Activated CD4-positive, alpha-beta memory T cell treated with anti-CD3 and anti-CD28 coated beads, Interleukin-2, amount 10 ng/mL, durations not matched to agents 7 days and 5 days (primary cell): ENCODE measurements at places on chromosomes 7 and 10. TPM values are rescaled to one million over a fixed set of nuclear protein-coding genes. Genes with fewer than 3 reads are reported as not detected.
A peak's percentile ranks its signal among the peaks of the same experiment; 100 is the strongest.

Gene NUTM2E
- total RNA-seq: 0.18 TPM

Gene CAV2
- not detected for total RNA-seq

Gene NPTX2
- not detected for total RNA-seq

Gene LLCFC1
- not detected for total RNA-seq

Gene PALD1
- total RNA-seq: 0.15 TPM

Gene CROT
- total RNA-seq: 12.6 TPM

Gene PAPOLB
- total RNA-seq: not detected

Gene FAM204A
- total RNA-seq: 56.5 TPM

- H3K4me3 ChIP-seq: no peak overlapping the region
- H3K27me3 ChIP-seq: peaks cover 15% of the 10 kb centered on the region
- H3K4me1 ChIP-seq: peaks cover 36% of the 10 kb centered on the region
- no peak for DNase-seq
- H3K36me3 ChIP-seq: peaks cover 36% of the 10 kb centered on the region
- peak overlapping the region; percentile 37 for H3K27ac ChIP-seq
These were observed 153.1 kb downstream of the ZNF365 start for GRCh38 chr10:62527019-62527827.

DNA sequence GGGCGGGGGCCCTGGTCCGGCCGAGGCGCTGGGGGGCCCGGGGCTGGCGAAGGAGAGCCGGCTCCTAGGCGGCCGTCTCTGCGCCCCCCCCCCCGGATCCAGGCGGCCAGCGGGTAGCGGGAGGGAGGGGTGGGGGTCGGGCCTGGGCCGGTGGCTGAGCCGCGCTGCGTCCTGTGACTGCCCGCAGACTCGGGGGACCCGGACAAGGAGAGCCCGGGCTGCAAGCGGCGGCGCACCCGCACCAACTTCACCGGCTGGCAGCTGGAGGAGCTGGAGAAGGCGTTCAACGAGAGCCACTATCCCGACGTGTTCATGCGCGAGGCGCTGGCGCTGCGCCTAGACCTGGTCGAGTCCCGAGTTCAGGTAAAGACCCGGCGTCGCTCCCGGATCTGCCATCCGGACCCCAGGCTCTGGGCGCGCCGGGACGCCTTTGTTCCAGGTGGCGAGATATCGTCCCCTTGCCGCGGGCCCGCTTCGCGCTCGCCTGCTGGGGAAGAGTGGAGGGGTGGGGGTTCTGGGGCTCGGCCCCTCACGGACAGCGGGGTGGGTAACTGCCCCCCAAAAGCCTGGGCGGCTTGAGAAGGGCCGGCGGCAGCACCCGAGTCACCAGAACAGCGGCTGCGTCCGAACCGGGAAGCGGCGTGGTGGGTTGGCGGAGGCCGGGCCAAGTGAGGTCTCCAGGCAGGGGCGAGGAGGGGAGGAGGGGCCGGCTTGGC is 819 bp downstream of the UNCX start:
- peaks cover 13% of the 10 kb centered on the region for H3K4me1 ChIP-seq
- no peak overlapping the region for H3K27ac ChIP-seq
- no peak for DNase-seq
- H3K4me3 ChIP-seq: no peak overlapping the region
- peaks cover 54% of the 10 kb centered on the region for H3K27me3 ChIP-seq

DNA sequence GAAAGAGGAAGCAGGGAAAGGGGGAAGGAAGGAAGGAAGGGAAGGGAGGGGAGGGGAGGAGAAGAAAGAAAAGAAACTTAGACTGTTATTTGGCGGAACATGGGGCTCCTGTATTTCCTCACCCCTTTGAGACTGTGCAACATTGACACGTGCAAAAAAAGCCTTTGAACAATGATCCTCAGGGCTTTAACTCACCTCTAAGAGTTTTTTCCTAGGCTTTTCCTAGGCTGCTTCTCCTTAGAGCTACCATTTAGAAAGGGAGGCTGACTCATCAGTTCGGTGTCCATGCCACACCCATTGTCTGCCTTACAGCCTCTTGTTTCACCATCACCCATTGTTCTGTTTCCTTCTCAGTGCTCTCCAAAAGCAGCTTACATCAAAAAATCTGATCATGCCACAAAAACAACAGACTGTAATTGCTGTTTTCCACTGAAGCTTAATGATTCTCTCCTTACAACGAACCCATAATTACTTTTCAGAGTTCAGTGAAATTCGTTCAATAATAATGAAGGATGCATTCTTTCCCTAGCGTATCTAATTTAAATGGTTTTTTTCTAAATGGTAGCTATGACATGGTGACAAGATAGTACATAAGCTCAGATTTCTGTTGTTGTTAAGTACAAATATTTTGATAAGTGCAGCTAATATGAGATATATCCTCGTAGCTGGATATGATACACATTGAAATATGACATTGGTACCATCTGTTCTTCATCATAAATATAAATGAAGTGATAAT is 90.8 kb downstream of the PRLHR start:
- H3K27ac ChIP-seq: no peak overlapping the region
- H3K36me3 ChIP-seq: no peaks in the 10 kb centered on the region
- H3K4me3 ChIP-seq: no peak overlapping the region
- no peak for DNase-seq
- peaks cover 11% of the 10 kb centered on the region for H3K27me3 ChIP-seq
- H3K4me1 ChIP-seq: peaks cover 3% of the 10 kb centered on the region

GRCh38 chr7:117285826-117286225 is 37.0 kb downstream of the WNT2 start:
- H3K4me3 ChIP-seq: no peak overlapping the region
- no peaks in the 10 kb centered on the region for H3K4me1 ChIP-seq
- H3K36me3 ChIP-seq: no peaks in the 10 kb centered on the region
- no peak for DNase-seq
- H3K27ac ChIP-seq: no peak overlapping the region
- no peaks in the 10 kb centered on the region for H3K27me3 ChIP-seq

DNA sequence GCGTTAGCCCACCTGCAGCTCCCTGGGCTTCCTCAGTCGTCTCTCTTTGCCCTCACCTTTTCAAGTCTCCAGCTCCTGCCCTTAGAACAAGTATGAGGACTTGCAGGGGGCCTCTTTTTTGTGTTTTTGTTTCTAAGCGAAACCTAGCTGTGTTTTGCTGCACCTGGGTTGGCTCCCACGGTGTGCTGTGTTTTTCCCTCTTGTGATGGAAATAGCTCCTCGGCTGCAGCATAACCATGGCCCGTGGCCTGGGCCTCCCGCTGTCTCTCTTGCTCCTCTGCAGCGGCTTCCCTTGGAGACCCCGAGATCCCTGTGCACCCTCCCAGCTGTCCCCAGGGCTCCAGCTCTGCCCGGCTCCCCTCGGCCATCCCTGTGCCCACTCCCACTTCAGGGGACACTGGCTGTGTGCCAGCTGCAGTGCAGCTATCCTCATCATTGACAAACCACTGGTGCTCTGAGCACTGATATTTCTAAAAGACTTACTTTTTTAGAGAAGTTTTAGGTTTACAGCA is 75.6 kb upstream of the TCERG1L start:
- no peak overlapping the region for H3K4me3 ChIP-seq
- no peaks in the 10 kb centered on the region for H3K4me1 ChIP-seq
- H3K27me3 ChIP-seq: no peaks in the 10 kb centered on the region
- no peak for DNase-seq

- H3K36me3 ChIP-seq: no peaks in the 10 kb centered on the region
- no peak for DNase-seq
- H3K4me3 ChIP-seq: no peak overlapping the region
- peaks cover 9% of the 10 kb centered on the region for H3K27me3 ChIP-seq
These were observed 39.7 kb downstream of the OTUD1 start for GRCh38 chr10:23478570-23478969.

DNA sequence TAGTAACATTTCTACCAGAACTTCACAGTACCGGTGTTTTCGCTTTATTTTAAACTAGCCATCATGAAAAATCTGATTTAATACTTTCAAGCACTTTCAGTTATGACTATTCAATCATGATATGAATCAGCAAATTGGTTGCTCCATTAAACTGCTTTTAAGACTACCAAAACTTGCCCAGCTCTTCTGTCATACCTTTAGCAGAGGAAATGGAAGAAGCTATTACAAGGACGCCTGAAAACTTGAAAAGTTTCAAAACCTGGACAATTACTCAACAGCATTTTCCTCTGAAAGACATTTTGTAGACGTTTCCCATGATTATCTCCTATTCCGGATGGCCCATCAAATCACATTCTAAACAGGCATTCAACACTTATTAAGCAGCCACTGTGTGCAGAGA is 2.0 kb downstream of the JAZF1 start:
- H3K27me3 ChIP-seq: peaks cover 42% of the 10 kb centered on the region
- DNase-seq: no peak
- peak overlapping the region; percentile 63 for H3K4me3 ChIP-seq
- H3K4me1 ChIP-seq: peaks cover 14% of the 10 kb centered on the region

GRCh38 chr10:60573336-60573735 is 183.7 kb upstream of the ANK3 start:
- peaks cover 2% of the 10 kb centered on the region for H3K36me3 ChIP-seq
- peaks cover 43% of the 10 kb centered on the region for H3K4me1 ChIP-seq
- no peaks in the 10 kb centered on the region for H3K27me3 ChIP-seq
- H3K27ac ChIP-seq: peak overlapping the region; percentile 80
- peak overlapping the region; percentile 77 for H3K4me3 ChIP-seq

DNA sequence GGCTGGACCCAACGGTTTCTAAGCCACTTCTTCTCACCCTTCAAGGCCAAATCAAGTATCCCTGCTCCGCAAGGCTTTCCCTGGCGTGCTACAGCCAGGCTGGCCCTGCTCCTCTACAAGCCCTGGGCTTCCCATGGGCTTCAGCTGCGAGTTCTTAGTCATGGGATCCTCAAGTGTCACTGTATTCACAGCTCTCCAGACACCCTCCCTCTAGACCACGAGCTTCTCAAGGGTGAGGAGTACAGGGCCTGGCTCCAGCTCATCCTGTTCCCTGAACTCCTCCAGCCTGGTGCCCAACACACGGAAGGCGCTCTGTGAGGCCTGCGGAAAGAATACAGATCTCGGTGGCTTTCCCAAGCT is 38.8 kb downstream of the FAM53B start:
- no peak for DNase-seq
- peaks cover 55% of the 10 kb centered on the region for H3K36me3 ChIP-seq
- H3K4me3 ChIP-seq: no peak overlapping the region
- H3K27me3 ChIP-seq: no peaks in the 10 kb centered on the region
- peak overlapping the region; percentile 96 for H3K27ac ChIP-seq

DNA sequence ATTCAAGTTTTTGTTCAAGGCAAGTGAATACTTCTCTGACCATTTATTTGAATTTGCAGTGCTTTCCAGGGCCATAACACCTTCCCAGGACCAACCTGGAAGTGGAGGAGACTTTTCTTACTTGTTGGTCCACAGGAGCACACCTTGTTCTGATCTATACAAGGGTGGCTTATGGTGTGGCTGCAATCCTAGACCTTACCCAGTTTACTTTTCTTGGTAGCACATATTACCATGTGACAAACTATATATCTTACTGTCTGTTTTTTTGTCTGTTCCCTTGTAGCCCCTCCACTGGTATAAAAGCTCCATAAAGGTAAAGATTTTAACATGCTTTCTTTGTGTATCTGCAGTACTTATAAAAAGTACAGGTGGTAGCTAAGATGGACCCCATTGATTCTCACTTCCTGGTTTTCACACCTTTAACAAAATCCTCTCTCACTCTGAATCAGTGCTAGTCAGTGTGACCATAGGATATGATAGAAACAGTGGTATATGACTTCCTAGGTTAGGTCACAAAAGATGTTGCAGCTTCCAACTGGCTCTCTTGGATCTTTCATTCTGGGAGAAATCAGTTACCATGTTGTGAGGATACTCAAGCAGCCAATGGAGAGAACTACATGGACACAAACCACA is 5.6 kb upstream of the ASB4 start:
- peaks cover 8% of the 10 kb centered on the region for H3K27me3 ChIP-seq
- no peak overlapping the region for H3K4me3 ChIP-seq
- no peak for DNase-seq

DNA sequence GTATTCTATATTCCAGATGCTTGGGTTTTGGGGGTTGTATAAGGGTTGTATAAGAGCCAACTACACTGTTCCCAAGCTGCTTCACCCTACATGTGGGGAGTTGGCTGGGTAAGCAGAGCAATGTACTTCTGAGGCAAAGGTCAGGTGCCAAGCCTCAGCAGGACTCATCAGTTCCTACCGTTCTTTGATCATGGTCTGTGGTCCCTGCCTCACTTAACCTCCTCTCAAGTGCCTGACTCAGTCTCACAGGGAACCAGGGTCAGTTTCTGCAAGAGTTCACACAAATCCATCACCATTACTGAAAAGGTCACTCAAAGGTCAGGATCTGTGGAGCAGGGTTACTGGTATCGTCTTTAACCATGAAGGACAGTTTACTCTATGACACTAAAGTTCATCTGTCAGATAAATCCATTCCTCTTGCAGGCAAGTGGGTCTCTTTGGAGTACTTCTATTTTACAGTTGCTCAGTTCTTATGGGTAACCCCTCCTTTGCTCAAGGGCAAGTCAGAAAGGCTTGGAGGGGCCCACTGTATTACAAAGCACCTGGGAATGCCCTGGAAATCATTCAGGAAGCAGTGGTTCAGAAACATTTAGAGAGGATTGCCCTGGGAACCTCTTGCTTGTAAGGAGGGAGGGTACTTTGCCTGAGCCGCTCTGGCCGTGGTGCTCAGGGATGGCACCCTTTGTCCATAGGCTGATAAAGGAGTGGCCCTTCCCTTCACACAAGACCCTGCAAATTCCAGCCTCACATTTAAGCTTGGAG is 184.3 kb upstream of the CDCA7L start:
- no peak overlapping the region for H3K27ac ChIP-seq
- H3K4me3 ChIP-seq: no peak overlapping the region
- no peak for DNase-seq
- H3K4me1 ChIP-seq: peaks cover 3% of the 10 kb centered on the region
- peaks cover 37% of the 10 kb centered on the region for H3K27me3 ChIP-seq

DNA sequence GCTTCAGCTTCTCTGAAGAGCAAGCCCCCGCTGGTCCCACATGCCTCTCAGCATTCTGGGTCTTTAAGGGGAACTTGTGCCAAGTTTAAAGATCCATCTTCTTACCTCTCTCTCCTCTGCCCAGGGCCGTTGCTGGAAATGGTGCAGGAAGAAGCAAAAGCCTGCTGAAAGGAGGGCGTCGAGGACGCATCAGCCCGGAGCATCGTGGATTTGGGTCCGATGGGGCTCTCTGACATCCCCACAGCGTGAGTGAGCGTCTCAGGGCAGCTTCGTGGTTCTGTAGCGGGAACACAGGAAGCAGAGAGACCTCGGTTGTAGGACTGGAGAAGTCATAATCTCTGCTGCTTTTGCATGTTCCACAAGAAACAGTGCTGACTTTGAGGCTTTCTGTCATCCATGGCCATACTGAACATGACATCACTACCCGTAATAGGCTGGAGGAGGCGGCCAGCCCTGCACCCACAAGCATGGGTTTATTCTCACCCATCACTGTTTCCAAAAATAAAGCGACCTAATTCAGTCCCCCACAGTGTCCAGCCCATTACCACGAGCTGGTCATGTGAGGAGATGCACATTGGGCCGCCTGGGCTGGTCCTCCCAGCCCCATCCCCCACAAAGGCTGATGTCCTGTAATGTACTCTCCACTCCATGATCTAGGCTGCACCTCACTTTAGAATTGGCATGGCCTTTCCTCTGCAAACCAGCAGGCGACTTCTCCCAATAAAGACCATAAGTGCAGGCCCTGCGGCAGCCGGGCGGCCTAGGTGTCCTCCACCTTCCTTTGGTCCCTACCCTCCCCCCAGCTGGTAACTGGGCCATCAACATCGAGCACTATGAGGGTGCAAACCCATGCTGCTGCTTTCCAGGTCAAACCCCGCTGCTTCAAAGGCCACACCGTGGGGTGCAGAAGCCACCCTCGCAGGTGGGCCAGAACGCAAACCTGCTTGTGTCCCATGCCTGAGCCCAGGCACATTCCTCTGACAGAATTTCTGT is 276.9 kb downstream of the TNS3 start:
- H3K4me1 ChIP-seq: no peaks in the 10 kb centered on the region
- H3K27ac ChIP-seq: no peak overlapping the region
- H3K4me3 ChIP-seq: no peak overlapping the region
- no peaks in the 10 kb centered on the region for H3K36me3 ChIP-seq
- no peak for DNase-seq

GRCh38 chr10:118355234-118355633 is 13.1 kb upstream of the FAM204A start:
- H3K36me3 ChIP-seq: no peaks in the 10 kb centered on the region
- no peak overlapping the region for H3K4me3 ChIP-seq
- H3K27ac ChIP-seq: no peak overlapping the region
- H3K4me1 ChIP-seq: no peaks in the 10 kb centered on the region
